MCF 10A (cell line): ENCODE measurements at places on chromosomes 3 and 15. TPM values are rescaled to one million over a fixed set of nuclear protein-coding genes. Genes with fewer than 3 reads are reported as not detected.

AADAC gene
- total RNA-seq, result not detected in 2 replicates

INSYN1 gene
- total RNA-seq, result not detected in 2 replicates

ATP13A5 gene
- not detected in 2 replicates for total RNA-seq

DBR1 gene
- total RNA-seq, result 12.4 and 13.3 TPM in 2 replicates
